Stimulated activated CD4-positive, alpha-beta T cell treated with anti-CD3 and anti-CD28 coated beads, TNF-alpha, amount 100 ng/mL, for 24 hours (primary cell): ENCODE measurements at places on chromosomes 11 and 22.

- DNase-seq = no peak
Measured at GRCh38 chr11:12149672-12150225, 39.4 kb downstream of the MICAL2 start.

- DNase-seq = no peak
Measured at GRCh38 chr11:2575591-2576051, 124.2 kb downstream of the KCNQ1OT1 start.

DNA sequence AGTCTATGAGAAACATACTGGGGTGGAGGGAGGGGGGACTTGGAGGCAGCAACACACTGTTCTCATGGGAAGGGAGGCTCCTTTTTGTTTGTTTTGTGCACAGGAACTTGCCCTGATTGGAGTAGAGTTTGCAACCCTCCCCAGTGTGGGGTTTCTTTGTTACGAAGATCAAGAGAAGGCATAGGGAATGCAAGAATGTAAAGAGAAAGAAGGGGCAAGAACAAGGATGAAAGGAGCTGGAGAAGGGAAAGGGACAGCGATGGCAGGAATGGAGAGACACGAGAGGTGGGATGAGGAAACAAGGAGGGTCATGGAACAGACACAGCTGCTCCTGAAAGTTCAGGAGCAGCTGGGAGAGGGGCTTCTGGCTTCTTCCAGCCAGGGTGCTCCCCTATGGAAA, 611.7 kb downstream of the NTM start:
- no peak for DNase-seq

DNA sequence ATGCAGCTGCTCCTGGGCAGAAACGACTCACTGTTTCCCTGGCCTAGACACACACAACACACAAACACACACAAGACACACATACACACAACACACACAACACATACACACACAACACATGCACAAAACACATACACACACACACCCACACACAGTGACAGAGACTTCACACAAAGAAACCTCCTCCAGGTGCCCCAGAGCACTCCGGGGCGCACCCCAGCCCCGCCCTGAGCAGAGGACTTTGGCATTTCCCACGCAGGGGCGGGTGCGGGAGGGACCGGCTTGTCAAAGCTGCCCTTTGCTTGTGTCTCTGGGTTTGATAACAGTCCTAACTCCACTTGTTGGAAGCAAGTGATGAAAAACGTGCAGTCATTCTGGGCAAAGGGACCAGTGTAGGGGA, 6.5 kb downstream of the APOBEC3A start:
- DNase-seq = no peak

GRCh38 chr11:111631666-111632039, 29.4 kb downstream of the SIK2 start:
- DNase-seq = no peak

GRCh38 chr11:59191095-59191494, 19.2 kb downstream of the DTX4 start:
- DNase-seq = no peak

GRCh38 chr11:102253020-102253715, 64.1 kb upstream of the BIRC3 start:
- no peak for DNase-seq

DNA sequence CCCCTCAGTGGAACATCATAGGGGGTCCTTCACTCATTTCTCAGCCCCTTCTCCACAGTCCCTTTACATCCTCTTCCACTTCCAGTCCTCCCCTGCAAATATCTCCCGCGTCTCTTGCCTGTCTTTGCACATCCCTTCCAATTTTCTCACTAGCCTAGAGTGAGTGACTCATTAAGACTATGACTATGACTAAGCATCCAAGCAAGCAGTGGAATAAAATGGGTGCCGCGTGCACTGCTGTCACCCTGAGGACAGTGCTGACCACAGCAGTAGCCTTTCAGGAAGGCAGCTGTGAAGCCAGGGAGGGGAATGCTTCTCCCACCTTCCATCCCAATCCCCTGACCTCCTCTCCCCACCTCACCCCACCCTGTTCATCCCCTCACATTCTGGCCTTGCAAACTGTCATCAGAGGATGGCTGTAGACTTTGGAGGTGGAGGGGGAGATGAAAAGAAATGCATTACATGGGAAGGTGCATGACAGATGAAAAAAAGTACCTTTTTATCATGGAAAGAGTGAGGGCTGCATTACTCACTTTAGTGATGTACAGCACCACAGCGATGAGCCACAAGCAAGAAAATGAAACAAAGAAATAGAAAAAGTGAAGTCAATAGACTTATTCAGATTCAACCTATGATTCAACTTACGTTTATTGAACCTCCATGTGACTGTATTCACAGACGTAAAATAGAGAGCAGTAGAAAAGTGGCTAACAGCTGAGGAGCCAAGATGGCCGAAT, 948.2 kb downstream of the NTM start:
- DNase-seq = no peak

DNA sequence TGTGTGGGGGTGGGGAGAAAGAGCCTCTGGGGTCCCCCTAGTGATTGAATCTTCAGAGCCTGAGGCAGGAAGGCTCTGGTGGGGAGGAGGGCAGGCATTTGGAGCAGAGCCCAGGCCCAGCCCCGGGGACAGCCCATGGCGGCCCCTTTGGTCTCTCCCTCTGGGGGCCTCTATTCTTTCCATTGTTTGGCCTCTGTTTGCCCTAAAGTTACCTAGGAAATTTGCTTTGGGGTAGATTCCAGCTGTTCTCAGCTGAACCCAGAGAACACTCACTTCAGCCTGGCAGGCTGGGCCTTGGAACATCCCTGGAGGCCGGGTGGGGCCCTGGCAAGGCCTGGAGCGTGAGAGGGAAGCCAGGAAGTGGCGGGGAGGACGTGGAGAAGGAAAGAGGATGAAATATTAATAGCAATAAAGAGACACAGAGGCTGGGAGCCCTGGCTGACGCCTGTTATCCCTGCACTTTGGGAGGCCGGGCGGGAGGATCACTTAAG, 22.9 kb upstream of the A4GALT start:
- DNase-seq = no peak

- no peak for DNase-seq
Measured at GRCh38 chr11:72250661-72251464, 6.9 kb upstream of the PHOX2A start.

GRCh38 chr11:130531061-130531460, 82.6 kb downstream of the ADAMTS15 start:
- no peak for DNase-seq

GRCh38 chr22:28269277-28269676, 350.2 kb upstream of the PITPNB start:
- DNase-seq = no peak

DNA sequence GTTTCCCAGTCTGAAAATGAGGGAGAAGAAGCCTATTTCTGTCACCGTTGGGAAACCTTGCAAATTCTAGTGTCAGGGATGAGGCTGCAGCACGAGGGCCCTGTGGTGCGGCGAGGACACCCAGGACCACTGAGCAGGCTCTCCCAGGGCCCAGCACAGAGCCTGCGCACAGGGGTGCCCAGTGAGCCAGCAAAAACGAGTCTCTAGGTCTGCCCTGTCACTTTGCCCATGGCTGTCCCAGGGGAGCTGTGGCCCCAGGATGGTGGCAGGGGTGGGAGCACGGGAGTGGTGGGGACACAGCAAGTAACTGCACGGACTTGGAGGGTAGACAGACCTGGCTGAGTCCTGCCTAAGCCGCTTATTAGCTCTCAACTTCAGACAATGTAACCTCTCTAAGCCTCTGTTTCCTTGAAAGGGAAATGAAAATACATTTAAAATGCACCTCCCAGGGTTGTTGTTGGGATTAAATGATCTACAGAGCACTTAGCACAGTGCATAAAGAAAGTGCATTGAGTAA, 44.2 kb downstream of the DSCAML1 start:
- no peak for DNase-seq

GRCh38 chr11:68116974-68117373, 4.2 kb downstream of the CHKA start:
- DNase-seq = no peak

DNA sequence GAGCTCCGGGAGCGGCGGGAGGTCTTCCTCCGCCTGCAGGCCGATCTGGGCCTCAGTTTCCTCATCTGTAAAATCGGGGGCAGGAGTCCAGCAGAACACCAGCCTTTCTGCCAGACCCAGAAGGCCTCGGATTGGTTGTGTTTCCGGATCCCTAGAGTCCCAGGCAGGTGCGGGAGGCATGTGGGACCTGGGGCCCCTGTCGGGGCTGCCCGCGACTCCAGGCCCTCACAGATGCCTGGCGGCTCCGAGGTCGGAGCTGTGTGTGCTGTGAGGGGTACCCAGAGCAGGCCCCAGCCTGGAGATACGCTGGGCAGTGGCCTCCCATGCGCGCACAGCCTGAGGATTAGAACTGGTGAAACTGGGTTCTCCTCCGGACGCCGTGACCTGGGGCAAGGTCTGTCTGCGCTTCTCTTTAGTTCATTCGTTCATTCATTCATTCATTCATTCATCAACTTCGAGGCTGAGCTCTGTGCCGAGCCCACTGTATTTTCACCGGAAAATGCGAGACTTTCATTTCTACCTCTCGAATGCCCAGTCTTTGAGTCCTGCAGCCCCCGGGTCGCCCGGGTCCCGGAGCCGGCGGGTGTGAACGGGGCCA, 24.6 kb downstream of the FLRT1 start:
- DNase-seq = no peak

DNA sequence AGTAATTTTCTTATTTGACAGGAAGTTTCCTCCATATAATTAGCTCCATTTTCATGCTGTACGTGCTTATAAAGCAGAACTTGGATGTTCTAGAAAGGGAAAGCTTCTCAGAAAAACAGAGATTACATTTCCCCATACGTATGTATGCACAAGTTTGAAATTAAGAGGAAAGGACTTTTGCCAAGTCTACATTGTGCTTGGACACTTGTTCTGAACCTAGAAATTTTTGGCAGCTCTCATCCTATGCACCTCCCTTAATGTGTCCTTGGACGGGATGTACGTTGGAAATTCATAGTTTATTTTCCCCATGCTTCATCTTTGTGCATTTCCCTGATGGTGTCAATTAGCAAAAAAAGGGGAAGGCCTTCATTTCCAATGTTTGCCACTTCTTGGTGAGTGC, 322.7 kb downstream of the BLID start:
- DNase-seq = no peak

DNA sequence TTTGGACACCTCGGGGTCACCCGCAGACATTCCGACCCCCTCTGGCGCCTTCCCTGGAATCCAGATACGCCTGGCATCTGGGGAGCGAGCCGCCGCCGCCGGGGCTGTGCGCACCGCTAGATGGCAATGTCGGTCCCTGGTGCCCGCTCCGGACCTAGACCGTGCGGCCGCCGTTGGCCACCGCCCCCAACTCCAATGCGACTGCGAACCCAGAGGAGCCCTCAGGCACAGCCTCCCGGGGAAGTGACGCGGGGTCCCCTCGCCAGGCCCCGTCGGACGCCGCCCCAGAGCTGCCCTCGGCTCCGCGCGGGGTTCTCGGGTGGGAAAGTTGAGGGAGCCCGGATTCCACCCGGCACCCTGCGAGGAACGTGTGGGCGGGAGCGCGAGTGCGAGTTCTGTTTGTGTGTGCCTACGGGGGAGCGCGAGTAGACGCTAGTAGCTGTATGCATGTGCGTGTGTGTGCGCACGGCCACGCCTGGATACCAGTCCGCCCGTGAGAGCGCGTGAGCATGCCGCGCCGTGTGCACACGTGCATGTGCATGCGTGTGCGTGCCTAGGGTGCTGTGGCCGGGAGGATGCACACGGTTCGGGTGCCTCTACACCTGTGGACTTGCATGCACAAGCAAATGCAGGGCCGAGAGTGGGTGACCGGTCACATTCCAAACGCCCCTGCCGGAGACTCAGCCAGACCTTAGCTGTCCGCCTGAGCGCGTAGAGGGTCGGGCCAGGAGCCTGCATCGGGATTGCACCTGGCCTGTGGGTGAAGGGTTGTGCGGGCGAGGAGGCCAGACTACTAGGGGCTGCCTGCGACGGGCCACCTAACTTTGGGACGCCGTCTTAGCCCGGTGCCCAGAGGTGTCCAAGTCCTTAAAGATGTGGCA, 1.9 kb downstream of the CHRM4 start:
- peak; percentile 17 for DNase-seq

GRCh38 chr11:69508974-69509373, 27.5 kb downstream of the LINC01488 start:
- DNase-seq = no peak

- DNase-seq = no peak
Measured at GRCh38 chr22:41418717-41419116, 27.9 kb downstream of the TOB2 start.

DNA sequence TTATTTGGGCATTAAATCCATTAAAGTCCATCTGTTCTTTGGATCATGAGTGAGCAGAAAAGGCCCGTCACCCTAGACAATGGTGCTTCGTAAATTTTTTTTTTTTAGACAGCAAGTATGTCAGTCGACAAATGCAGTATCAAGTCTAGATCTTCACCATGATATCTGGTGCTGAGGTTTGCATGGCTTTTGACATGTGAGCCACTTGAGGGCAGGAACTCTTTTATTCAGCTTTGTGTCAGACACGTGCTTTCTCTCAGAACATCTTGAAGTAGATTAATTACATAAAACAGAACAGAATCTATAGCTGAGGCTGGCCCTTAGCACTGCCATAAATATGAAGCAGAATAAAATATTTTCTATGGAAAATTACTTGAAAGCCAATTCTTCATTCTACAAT, 62.9 kb upstream of the CARD18 start:
- no peak for DNase-seq

- DNase-seq = no peak
Measured at GRCh38 chr11:123384116-123384515, 46.0 kb upstream of the GRAMD1B start.

GRCh38 chr11:84524422-84525051, 1102.6 kb downstream of the DLG2 start:
- no peak for DNase-seq
